Stimulated activated CD4-positive, alpha-beta T cell treated with anti-CD3 and anti-CD28 coated beads, Interleukin-4, amount 100 ng/mL, for 4 hours (primary cell): ENCODE measurements at places on chromosomes 1 and 21.

GRCh38 chr1:32825181-32825580 is 7.7 kb downstream of the S100PBP start:
- no peak for DNase-seq

GRCh38 chr21:42381347-42381984 is 14.4 kb downstream of the TMPRSS3 start:
- DNase-seq: no peak

GRCh38 chr1:53663529-53664300 is 75.2 kb downstream of the GLIS1 start:
- DNase-seq: no peak

- no peak for DNase-seq
Measured at GRCh38 chr1:193014400-193014799, 44.8 kb downstream of the UCHL5 start.

- DNase-seq: no peak
Measured at GRCh38 chr1:242692988-242693387, 168.5 kb upstream of the PLD5 start.

- DNase-seq: no peak
Measured at GRCh38 chr1:222909586-222909985, 94.7 kb downstream of the DISP1 start.

GRCh38 chr1:211925016-211925415 is 94.5 kb upstream of the LPGAT1 start:
- DNase-seq: no peak

DNA sequence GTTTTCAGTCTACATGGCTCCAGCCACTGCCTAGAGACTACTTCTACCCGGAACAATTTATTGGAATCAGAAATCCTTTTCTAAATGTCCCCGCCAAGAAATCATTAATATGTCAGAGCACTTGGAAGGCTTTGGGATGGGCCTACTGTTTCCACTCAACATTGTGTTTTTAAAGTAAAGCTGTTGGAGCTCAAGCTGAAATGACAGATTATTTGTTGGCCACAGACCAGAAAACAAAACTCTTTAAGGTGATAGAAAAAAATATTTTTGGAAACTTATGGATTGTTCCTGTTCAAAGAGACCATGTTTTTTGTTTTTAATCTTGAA is 496 bp downstream of the VPS45 start:
- DNase-seq: no peak

DNA sequence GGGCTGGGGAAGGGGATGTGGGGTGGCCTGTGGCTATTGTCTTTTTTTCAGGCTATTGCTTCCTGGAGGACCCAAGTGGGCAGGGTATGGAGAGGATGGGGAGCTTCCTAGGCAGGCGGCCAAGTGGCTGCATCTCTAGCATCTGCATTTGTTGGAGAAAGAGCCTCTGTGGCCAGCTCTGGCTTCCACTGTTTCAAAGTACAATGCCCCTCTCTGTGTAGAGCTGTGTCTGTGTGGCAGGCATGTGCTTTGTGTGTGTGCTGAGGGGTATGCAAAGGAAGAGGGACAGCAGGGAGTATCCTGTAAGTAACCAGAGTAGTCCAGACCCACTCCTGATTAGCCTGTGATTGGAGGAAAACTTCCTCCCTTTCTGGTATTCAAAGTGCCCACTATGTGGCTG is 40.6 kb downstream of the KCNA2 start:
- no peak for DNase-seq
